Myocyte (in vitro differentiated cells): ENCODE measurements at places on chromosomes 3 and 15. TPM values are rescaled to one million over a fixed set of nuclear protein-coding genes. Genes with fewer than 3 reads are reported as not detected.
A peak's percentile ranks its signal among the peaks of the same experiment; 100 is the strongest.

Gene GASK1A
- total RNA-seq, result not detected in 2 replicates

Gene SUCNR1
- total RNA-seq, result not detected in 2 replicates

Gene TM4SF1
- total RNA-seq, result 39.1 and 68.9 TPM in 2 replicates

DNA sequence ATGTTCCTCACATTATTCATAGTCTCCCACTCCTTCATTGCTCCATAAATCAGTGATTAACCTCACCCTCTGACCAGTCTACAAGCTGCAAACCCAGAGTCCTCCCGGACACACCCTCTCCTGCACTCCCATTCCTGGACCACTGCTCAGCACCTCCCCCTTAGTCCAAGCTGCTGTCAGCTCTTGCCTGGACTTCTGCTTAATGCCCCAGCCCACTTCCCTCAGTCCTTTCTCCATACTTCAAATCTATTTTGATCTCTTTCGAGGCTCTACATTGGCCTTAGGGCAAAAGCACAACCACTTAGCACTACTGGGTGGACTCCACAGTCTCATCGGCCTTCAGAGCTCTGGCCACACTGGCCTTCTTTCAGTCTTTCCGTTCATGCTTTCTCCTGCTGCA, 79.4 kb upstream of the FAM98B start:
- no peak for DNase-seq

- no peak for DNase-seq
Observed at GRCh38 chr15:100350434-100351226, 8.9 kb upstream of the ADAMTS17 start.

Gene CIDEC
- 0.26 TPM in 1 of 2 replicates, not detected in the other for total RNA-seq

- no peak for DNase-seq
Observed at GRCh38 chr3:28210968-28211713, 30.3 kb upstream of the CMC1 start.

DNA sequence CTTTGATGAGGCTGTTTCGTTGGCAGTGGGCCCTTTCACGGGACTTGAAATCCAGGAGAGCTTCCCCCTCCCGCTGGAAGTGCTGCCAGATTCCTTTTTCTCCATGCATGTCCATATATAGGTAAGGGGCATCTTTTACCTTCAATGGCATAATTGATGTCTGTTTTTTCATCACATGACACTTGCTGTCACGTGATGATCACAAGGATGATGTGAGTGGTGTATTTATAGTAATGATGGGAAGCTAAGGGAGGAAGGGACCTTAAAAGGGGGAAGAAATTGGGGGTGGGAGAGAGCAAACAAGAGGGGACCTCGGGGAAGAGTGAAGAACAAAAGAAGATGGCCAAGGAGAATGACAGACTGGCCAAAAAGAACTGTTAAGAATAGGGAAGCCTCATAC, 11.3 kb upstream of the SUSD5 start:
- no peak for DNase-seq

- no peak for DNase-seq
Observed at GRCh38 chr3:28989646-28990089, 291.2 kb upstream of the RBMS3 start.

- no peak for DNase-seq
Observed at GRCh38 chr15:36172955-36173354, 406.5 kb upstream of the CDIN1 start.

Gene ROPN1B
- total RNA-seq, result not detected in 2 replicates

- no peak for DNase-seq
Observed at GRCh38 chr3:127124120-127124519, 68.8 kb upstream of the PRR23E start.

DNA sequence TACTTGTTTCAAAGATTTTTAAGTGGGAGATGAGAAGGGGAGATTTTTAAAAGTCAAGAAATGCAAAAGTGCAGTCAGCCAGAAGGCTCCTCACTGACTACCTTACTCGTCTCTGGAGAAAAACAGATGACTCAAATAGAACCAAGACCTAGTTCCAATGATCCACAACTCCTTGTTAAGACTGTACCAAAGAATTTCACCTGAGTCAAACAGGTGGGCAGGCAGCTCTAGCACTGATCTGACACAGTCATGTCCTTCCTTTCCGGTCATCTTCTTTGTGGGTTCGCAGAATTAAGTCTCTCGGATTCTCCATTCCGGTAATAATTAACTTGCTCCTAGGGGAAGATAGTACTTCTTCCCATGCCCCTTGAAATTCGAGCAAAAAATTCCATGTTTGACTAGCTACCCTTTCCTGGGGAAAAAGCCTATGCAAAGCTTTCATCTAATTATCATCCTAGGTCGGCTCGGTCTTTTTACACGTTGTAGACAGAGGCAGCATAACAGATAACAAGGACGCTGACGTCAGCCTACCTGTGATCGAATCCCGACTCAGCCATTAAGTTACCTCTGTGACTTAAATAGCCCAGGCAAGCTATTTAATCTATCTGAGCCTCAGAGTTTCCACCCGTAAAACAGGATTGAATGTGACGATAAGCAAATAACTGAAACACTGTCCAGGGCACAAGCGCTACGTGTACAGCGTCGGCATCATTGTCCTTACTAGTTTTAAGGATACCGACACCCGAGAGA, 758 bp downstream of the SELENOK start:
- DNase-seq, result peak; percentile 12

Gene NUDT16
- total RNA-seq, result 16.3 TPM in 2 replicates

DNA sequence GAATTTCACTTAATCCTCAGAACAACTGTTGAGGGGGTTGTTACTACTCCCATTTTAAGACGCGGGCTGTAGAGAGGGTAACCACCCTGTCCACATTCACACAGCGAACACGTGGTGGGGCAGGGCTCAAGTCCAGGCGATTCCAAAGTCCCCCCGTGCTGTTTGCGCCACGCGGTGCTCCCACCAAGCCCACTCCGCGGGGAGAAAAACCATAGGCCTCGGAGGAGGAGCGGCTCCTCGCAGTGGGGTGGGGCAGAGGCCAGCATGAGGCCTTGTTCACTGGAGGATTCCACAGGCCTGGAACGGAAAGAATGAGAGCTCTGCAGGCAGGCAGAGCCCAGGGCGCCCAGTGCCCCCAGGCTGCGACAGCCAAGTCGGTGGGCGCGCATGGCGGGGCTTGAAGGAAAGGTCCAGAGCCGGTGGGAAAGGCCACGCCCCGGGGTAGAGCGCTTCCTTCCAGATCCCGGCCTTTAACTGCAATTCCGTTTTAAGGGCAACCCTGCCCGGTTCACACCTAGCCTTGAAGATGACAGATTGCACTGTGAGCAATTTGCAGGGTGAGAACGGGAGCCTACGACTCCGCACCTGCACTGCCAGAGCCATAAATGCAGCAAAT, 161.8 kb upstream of the TBL1XR1 start:
- DNase-seq, result no peak

Gene CCNB2
- total RNA-seq, result 1.4 and 2.1 TPM in 2 replicates

- DNase-seq, result no peak
Observed at GRCh38 chr3:44318891-44319311, 19.7 kb upstream of the TCAIM start.

DNA sequence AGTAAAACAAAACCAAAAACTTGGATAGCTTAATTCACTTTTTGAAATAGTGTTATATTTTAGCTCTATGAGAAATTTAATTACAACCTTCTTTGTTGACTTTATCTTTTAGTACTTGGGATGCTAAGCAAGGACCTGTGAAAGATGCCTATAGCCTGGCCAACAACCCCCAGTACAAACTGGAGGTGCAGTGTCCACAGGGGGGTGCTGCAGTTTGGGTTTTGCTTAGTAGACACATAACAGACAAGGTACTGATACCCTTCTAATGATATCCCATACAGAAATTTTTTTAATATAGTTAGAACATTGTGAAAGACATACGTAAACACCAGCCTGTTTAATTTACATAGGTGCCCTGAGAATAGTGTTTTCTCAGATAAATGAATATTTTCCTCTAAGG, 35.3 kb downstream of the CAPN7 start:
- DNase-seq, result no peak

DNA sequence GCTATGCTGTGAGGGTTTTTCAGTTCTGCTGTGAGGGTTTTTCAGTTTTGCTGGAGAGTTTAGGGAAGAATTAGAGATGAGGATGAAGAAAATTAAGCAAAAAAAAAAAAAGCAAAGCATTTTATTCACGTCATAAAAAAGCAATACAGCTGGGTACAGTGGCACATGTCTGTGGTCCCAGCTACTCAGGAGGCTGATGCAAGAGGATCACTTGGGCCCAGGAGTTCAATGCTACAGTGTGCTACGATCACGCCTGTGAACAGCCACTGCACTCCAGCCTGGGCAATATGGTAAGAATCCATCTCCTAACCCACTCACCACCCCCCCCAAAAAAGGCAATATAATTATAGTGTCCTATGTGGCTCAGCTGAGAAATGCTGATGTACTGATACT, 162.7 kb downstream of the MAGI1 start:
- DNase-seq, result no peak
